ENCODE measurements at places on chromosomes 2 and 18.

GRCh38 chr18:29594493-29594892, 1417.6 kb upstream of the CDH2 start:
- peak; percentile 61 for DNase-seq

DNA sequence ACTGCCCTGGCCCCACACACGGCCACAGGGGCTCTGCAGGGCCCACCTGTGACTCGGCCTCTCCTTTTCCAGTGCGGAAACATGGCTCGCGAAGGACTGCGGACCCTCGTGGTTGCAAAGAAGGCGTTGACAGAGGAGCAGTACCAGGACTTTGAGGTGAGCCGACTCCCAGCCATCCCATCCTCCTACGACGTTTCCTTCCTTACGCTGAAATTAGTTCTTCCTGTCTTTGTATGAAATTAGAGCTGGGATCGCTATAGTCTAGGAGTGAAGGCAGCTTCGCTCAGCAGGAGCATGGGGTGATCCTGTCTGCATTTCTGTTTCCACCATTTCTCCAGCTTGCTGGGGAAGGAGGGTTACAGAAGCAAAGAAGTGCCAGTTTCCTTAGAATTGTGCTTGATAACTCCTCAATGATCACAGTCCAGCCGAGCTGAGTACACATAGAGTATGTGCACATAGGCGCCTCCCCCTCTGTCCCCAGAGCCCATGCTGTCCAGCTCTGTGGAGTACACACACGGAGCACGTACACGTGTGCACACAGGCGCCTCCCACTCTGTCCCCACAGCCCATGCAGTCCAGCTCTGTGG, 59.1 kb upstream of the NFATC1 start:
- no peak for DNase-seq

DNA sequence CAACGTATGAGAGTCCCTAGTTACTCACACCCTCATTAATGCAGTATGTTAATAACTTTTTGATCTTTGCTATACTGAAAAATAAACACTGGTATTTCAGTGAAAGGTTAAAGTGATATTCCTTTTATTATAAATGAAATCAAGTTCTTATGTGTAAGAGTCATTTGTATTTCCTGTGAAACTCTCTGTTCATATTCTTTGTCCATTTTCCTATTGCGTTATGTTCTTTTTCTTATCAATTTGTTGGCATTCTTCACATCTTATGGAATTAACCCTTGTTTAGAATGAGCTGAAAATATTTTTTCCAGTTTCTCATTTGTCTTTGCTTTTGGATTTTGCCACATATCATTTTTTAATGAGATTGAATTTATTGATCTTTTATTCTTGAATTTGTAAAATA, 44.8 kb downstream of the NDUFAF7 start:
- no peak for DNase-seq

DNA sequence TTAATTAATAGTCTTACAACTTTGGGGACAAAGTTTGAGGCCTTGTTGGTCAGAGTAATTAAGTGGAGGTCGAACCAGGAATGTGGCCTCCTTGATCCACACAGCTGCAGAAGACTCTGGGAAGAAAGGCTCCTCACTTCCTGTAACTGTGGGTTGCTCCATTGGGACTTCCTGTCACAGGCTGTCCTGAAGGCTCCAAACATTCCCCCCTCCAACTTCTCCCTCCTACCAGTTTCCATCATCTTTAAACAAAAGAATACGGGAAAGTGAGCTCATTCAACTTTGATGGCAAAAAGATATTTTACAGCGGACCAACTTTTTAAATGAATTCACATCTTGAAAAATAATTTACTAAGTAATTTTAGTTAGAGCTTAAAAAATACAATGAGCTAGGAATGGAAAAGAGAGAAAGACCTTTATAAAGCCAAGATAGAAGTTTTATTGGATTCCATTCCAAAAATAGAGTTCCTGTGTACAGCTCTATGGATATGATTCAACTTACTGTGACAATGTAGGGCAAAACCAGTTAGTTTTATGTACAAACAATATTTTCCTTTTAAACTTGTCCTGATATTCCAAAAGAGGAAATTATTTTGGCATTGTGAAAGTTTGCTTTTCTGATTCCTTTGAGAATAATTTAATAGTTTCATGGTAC, 212.0 kb upstream of the NABP1 start:
- DNase-seq, result no peak

DNA sequence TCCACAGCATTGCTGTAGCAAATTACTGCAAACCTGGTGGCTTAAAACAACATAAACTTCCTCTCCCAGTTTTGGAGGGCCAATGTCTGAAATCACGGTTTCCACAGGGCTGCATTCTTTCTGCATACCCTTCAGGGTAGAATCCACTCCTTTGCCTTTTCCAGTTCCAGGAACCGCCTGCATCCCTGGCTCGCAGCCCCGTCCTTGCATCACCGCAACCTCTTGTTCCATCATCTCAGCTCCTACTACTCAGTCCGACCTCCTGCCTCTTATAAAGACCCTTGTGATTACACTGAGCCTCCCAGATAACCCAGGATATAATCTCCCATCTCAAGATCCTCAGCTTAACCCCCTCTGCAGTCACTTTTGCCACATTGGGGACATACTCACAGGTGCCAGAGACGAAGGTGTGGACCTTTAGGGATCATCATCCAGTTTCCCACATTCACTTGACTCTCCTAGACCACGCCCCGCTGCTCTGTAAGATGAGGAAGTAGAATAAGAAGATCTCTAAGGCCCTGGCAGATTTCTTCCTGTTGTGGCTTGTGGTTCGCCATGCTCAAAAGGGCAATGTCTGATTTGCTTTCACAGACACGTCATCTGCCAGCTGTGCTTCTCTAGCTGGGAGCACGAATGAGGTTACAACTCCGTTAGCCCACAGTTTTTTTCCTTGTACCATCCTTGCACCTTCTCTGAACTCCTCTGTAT, 103.6 kb upstream of the AGAP1 start:
- DNase-seq, result no peak

- no peak for DNase-seq
Observed at GRCh38 chr2:185876234-185876633, 137.6 kb downstream of the FSIP2 start.

DNA sequence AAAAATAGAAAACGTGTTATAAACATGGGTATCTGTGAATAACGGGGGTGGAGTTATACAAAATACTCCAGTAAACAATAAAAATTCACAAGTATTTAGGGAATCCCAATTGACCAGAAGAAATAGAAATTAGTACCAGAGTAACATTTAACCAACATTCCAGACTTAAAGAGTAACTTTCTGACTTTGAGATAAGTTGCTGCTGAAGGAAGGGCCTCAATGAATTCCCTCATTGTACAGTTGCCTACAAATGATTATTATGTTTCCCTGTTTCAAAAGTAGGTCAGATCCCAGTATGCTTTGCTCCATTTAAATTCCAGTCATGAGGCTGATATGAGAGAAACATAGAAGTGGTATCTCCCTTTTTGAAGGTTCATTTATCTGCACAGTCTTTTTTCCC, 88.3 kb upstream of the KCNH7 start:
- no peak for DNase-seq

DNA sequence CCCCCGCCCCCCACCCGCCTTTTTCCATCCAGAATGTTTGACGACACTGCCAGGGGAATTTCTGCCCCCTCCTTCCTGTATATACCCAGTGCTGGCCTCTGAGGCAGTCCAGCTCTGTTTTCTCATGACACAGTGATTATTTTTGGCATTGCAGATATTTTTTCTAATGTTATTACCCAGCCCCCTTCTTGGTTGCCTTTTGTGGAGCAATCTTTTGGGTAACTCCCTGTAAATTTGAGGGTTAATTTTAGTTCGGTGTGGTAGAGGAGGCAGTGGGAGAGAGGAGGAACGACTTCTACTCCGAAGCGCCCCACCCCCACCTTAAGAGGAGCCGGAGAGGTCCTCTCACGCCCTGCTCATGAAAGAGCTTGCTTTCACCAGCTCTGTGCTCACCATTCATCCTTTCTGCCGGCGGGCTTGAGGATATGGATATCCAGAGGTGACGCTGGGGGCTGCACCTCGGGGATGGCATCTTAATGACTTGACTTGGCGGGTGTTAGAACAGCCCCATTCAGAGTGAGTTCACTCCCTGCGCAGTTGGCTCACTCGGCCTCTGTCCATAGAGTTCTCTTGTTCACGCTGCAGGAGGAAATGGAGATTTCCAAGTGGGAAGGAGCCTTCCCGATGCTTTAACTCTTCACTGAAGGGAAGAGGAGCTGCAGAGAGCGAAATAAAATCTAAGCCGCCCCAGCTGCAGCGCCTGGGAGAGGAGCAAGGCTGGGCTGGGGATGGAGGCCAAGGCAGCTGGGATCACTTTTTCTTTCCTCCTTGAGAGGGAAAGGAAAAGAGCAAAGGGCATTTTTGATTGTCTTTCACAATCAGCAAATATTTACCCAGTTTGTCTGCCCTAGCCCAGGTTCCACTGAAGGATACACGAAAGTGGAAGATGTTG, 38.4 kb downstream of the EPAS1 start:
- peak; percentile 81 for DNase-seq

GRCh38 chr18:12839057-12839525, 44.9 kb downstream of the PTPN2 start:
- no peak for DNase-seq

- no peak for DNase-seq
Observed at GRCh38 chr2:152246686-152247336, 71.2 kb upstream of the STAM2 start.

GRCh38 chr2:50766058-50766457, 265.9 kb downstream of the NRXN1 start:
- DNase-seq, result no peak

Data from eye (tissue), 1 donor.